ENCODE measurements at places on chromosomes 5 and 9.

GRCh38 chr5:90956511-90957097, 398.0 kb downstream of the ADGRV1 start:
- DNase-seq = no peak

DNA sequence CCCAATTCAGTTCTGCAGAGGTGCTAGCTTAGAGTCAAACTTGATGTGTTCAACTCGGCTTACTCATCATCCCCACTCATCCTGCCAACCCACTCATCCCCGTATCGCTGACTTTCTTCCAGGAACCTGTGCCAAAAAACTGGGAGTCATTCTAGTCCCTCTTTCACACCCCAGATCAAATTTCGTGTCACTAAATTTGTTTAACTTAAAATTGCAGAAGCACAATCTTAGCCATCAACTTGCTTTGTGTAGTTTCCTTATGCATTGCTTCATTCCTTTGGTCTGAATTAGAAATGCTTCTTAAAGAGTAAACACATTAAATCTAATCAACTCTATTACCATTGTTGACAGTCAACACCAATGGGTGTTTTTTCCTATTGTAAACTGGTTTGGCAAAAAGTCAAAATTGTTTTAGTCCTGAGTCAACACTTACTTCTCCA, 162.4 kb downstream of the TTC39B start:
- DNase-seq = peak; percentile 7

- DNase-seq = no peak
These were observed 338 bp downstream of the ABHD17B start for GRCh38 chr9:71910650-71911060.

DNA sequence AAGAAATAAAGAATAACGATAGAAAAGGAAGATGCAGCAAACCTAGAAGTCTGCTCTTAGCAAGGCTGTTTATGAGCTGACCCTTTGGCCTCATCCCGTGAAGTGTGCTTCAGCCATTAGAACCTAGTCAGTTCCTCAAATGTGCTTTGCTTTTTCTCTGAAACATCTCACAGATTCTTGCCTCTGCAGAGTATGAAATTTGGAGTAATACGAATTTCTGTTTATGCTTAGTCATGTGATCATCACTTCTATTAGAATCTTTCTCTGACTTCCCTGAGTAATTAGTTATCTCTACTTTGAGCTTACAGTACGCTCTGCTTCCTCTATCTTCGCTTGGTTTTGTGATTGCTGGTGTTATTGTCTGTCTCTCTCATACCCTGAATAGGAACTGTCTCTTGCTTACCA, 11.3 kb downstream of the CYSTM1 start:
- no peak for DNase-seq

- DNase-seq = peak; percentile 1
These were observed 37.8 kb upstream of the KIF2A start for GRCh38 chr5:62268234-62268633.

DNA sequence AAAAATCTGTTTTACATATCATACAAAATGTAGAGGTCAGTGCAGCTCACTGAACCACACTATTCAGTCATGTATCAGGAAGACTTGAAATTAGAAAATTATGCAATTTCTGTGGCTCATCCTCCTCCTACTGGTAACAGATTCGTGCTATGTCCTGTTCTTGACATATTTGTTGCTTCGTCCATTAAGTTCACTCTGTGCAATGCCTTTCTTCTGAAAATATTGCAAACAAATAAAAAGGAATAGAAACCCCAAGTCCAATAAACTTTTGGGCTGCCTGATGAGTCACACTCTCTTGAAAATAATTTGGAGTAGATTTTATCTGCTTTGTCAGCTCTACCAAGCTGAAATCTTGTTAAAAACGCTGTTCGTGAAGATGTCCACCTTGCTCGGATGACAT, 391.2 kb downstream of the RAB3C start:
- DNase-seq = no peak

DNA sequence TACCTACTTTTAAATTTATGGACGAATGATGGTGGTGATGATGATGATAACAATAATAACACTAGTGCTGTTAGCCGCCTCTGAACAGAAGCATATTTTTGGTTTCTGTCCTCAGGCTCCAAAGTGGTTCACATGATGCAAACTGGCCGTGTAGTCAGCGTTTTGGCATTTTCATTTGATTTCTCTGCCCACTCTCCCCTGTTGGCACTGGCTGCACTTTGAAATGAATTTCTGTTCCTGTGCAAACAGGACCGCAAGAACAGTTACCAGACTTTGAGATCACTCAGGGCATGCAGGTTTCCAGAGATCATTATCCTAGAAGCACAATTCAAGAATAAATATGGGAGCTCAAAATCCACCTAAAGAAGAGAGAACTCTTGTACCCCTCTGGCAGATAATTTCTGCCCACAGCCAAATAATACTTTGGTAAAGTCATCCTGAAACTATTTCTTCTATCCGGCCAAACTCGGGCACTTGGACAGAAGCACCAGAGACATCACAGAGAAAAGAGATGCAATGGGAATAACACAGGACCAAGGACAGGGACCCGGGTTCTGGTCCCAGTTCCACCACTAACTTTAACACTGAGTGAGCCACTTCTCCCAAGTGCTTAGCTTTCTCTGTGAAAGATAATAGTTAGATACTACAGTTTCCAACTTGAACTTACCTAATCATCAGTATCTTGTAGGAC, 201.7 kb upstream of the PTGER4 start:
- no peak for DNase-seq

DNA sequence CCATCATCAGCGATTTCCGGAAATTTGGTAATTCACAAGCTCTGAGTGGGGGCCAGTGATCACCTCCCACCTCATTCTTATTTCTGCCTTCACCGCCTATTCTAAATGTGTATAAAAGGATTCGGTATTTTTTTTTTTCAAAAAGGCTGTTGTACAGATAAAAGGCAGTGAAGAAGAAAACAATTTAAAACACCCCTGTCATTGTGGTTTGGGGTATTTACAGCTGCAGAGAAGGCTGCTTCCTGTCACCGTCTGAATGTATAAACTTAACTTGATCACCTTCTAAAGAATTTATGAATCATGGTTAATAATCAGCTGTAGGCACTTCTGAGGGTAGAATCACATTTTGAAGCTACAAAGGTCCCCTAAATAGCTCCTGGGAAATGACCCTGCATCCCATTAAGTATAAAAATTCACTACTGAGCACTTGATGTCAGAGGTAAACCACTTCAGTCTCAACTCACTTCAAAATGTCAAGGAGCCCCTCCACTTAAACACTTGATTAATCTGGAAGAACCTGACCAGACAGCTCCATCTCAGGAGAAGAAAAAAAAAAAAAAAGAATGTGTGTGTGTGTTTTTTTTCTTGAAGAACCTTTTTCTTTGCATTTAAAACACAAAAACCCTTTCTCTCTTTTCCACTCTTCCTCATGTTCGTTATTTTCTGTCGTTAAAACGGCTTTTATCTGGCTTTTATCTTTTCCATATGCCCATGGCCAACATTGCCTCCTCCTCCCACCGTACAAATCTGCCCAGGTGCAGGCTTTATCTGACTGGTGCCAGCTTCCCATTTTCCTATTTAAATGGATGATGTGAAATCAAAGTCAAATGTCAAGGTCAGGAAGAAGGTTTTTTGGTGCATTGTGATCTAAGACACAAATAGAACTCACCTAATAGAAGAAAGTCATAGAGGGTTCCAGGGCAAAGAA, 291.2 kb downstream of the IRX1 start:
- DNase-seq = no peak

- DNase-seq = no peak
These were observed 16.5 kb downstream of the ORM2 start for GRCh38 chr9:114346146-114346545.

GRCh38 chr5:77353251-77353650, 138.9 kb downstream of the WDR41 start:
- DNase-seq = no peak

GRCh38 chr5:180140571-180140970, 68.4 kb downstream of the RASGEF1C start:
- DNase-seq = no peak

DNA sequence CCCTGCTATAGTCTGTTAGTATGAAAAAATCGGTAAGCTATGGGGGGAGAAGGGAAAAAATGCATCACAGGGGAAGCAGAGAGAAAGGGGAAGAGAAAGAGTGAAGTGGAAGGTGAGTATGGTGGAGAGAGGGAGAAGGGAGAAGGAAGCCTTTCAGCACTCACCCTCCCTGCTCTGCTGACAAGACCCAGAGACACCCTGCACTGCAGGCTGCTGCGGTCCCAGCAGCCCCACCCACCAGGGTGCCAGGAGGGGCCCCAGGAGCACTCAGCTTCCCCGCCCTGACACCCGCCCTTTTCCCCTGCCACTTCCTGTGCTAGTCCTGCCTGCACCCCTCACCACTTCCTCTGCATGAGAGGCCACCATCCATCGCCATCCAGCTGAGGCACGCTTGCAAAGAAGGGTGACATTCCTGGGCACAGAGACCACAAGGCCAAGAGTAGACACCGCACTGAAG, 12.7 kb downstream of the STK10 start:
- no peak for DNase-seq

DNA sequence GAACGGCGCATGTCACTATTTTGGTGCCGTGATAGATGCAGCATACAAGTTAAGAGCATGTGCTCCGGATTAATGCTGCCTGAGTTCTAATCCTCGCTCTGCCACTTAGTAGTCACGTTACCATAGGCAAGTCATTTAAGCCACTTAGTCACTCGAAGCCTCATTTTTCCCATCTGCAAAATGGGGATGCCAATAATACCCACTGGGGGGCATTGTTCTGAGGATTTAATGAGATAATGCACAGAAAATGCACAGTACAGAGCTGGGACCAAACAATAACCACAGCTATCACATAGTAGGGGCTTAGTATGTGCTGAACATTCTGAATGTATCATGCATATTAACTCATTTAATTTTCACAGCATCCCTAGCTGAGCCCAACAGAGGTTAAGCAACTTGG, 9.1 kb downstream of the NIPAL4 start:
- DNase-seq = no peak

DNA sequence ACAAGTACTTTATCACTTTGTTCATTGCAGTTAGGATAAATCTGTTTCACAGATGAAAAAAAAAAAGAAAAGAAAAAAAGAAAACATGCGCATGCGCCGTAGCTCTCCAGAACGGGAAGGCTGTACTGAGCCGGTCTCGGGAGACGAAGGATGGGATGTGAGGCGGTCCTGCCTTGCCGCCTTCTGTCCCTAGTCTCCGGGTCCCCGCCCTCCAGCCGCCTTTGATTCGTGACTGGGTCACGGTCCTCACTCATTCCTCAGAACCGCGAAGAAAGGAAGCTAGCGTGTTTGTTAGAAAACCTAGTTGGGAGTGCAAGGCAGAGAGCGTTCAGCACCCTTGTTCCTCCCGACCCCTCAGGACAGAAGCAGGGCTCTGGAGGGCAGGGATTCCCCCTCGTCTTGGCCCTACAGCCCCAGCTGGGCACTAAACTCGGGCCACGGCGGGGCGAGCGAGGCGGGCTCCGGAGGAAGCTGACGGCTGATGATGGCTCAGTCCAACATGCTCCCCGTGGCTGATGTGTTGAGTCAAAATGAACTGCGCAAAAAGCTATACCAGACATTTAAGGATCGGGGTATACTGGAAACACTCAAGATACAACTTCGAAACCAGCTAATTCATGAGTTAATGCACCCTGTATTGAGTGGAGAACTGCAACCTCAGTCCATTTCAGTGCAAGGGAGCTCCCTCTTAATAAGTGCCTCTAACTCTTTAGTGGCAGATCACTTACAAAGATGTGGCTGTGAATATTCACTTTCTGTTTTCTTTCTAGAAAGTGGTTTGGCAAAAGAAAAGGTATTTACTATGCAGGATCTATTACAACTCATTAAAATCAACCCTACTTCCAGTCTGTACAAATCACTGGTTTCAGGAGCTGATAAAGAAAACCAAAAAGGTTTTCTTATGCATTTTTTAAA, 40.0 kb downstream of the CPLANE1 start:
- DNase-seq = no peak

DNA sequence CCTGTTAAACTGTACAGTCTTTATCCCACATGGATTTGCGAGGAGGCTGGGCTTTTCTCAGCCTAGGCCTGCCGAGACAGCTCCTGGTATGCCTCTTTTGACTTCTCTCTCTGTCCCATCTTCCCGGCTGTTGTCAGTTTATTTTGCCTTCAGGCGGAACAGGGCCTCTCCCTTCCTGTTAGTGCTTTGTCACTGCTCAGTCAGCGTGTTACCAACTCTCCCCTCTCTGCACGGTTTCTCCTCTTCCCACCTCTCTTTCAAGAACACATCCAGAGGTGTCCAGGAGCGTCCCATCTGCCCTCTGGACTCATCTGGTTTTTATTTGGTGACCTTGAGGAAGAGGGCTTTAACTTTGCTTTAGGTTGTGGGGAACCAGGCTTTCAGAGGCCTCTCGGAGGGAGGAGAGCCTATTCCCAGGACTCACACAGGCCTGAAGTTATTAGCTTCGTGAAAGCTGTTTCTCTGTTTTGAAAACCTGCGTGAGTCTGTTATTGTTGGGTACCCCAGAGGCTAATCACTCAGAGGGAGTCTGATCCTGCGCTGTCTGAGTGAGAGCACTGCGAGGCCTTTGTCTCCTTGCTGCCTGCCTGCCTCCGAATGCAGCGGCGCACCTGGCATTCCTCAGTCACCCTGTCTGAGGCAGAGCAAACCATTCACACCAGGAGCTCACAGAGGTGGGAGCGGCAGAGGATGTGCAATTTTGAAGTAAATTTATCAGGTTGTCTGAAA, 234.4 kb upstream of the MPDZ start:
- peak; percentile 27 for DNase-seq

DNA sequence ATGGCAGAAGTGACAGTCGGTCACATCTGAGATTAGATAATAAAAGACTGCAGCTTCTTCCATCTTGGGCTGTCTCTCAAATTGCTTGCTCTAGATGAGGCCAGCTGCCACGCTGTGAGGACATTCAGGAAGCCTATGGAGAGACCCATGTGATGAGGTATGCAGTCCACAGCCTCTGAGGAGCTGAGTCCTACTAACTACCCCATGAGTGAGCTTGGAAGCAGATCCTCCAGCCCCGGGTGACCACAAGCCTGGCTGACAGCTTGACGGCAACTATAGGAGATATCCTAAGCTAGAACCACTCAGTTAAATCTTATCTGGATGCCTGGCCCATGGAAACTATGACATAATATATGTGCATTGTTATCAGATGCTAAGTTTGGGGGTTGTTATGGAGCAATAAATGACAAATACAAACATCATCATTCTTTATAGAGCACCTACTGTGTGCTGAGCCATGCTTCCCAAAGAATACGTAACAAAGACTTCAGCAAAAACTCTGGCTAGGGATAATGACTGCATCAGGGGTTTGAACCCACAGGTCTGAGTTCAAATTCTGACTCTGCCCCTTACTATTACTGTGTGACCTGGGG, 26.7 kb downstream of the KCNV2 start:
- DNase-seq = no peak

DNA sequence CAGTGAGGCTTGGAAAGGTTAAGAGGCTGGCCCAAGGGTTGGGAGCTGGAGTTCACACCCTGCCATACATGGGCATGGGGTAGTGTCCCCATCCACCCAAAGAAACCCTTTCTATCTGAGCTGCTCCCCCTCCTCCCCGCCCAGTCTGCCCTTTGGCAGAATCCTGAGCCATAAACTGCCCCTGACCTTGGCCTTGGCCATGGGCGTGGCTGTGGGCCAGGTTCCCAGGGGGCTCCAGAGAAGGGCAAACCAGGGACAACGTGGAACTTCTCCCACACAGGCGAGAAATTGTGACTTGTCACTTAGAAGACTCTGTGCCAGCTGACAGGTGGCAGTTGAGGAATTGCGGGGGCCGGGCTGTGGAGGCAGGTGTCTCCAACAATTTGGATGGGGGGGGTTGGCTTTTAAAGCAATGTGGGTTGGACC, 4.8 kb downstream of the FAM78A start:
- DNase-seq = no peak

- no peak for DNase-seq
These were observed 1641.5 kb upstream of the C9orf72 start for GRCh38 chr9:29214690-29215253.

Data from NCI-H2107 (cell line).